Germinal center (tissue), 1 donor: ENCODE measurements at places on chromosomes 13 and 19.

DNA sequence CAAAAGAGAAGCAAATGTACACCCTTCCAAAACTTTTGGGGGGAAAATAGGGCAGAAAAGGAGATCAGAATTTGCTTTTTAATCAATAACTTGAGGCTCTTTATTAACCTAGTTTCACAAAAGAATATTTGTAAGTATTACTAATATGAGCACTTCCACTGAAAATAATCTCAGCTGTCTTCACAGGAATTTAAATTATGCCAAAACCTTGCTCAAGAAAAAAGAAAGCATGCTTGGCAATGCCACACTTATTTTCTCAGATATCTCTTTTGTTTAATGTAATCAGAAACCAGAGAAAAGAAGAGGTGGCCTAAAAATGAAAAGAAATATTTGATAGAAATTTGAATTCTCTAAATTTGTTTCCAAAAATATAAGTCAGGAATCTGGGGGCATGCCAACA, 234.9 kb upstream of the GPC6 start:
- no peak for DNase-seq

DNA sequence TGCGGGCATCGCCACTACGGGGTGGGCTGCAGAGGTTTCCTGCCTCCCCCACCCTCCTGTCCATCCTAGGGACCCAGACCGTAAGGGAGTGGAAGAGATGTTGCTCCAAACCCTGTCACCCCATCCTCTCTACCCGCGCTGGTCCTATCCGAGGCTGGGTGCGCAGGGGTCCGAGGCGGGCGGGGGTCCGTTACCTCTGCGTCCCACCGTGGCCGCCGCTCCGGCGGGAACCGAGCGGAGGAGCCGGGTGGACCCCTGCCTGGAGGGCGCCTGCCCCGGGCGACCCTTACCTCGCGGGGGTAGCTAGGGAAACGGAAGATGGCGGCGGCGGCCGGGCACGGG, at the start of gene DGKH:
Gene DGKH, plus strand, starts transcription at position 307 of the 342 bp plus-strand sequence. CDS start 126 bp downstream, outside the sequence.
- DNase-seq, result peak; percentile 8

GRCh38 chr13:52048516-52048915, 24.0 kb downstream of the UTP14C start:
- no peak for DNase-seq

GRCh38 chr13:70527599-70527998, 419.3 kb upstream of the KLHL1 start:
- DNase-seq, result no peak

- no peak for DNase-seq
Observed at GRCh38 chr13:86298725-86299124, 499.5 kb upstream of the SLITRK6 start.

- DNase-seq, result peak; percentile 65
Observed at GRCh38 chr19:18478545-18479311, 40.8 kb upstream of the ISYNA1 start.

GRCh38 chr13:20673715-20674114, 29.8 kb upstream of the IL17D start:
- DNase-seq, result no peak

GRCh38 chr13:31110617-31111016, 51.1 kb downstream of the HSPH1 start:
- no peak for DNase-seq

DNA sequence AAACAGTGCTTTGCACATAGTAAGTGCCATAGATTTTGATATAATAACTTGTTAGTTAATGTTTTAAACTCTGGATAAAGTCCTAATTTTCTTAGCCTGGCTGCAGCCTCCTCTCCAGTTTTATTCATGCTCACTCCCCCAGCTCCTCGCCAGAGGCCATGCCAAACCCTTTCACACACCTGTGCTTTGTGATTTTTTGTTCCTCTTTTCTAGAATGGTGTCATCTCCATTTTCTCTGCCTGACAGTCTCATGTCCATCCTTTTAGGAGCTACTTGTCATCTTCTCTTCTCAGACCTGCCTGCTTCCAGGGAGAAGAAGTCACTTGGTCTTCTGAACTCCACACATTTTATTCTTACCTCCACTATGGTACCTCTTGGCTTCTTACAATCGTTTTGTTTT, 55.8 kb upstream of the SPATA13 start:
- DNase-seq, result no peak

DNA sequence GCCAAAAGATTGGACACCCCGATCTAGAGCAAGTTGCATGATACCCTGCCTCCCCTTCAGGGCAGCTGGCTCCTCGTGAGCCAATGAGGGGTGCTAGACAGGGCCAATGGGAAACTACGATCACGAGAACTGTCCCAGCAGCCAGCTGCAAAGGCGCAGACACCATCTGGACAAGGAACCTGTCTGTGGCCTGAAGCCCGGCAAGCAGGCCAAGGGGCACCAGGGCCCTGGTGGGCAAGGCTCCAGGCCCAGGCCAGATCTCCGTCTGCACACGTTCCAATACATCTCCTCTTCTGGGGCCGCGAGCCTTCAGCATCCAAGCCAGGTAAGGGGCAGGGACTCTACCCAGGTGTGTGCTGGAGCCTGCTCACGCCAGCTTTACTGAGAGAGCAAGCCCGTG, 20.2 kb downstream of the MED26 start:
- DNase-seq, result no peak

- DNase-seq, result no peak
Observed at GRCh38 chr13:28805193-28805819, 14.8 kb upstream of the MTUS2 start.

GRCh38 chr19:48489608-48490216, 20.5 kb downstream of the CYTH2 start:
- DNase-seq, result peak; percentile 89

DNA sequence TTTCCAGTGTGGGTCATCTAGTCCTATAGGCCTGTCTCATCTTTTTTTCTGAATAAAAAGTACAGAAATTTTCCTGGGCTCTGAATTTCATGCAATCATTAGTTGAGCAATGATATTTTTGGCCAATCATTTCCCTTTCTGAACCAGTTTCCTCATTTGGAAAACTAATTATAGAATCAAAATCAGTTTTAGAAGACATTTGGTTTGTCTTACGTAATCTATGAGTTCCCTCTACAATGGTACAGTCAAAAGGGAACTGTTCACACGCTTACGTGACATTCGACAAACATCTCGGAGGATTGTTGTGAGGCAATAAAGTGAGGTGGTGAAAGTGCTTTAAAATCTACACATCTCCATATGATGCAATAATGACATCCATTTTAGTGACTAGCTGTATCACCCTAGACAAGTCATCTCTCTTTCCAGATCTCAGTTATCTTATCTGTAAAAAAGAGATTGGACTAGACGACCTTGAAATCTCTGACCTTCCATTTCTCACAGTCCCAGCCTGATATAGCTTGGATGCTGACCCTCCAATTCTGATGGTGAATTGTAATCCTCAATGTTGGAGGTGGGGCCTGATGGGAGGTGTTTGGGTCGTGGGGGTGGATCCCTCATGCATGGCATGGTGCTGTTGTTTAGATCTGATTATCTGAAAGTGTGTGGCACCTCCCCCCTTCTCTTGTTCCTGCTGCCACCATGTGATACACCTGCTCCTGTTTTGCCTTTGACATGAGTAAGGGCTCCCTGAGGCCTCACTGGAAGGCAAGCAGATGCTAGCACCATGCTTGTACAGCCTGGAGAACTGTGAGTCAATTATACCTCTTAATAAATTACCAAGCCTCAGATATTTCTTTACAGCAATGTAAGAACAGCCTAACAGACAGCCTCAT, 26.7 kb downstream of the FLT1 start:
- DNase-seq, result no peak

DNA sequence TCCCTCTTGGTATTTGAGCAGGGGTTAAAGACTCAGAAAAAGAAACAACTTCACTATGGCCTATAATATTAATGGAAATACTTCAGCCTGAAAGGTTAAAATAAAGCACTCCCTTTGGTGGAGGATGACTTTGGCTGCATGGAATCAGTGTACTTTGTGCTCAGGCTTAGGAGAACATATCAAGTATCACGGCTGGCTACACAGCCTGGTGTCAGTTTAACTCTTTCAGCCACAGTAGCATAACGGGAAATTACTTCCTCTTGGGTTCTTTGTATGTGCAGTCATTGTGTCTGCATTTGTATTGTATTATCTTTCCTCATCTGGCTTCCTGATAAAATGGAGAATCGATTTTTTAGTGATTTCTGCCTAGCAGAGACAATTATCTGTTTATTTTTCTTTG, 239.0 kb downstream of the GGACT start:
- DNase-seq, result no peak

- no peak for DNase-seq
Observed at GRCh38 chr13:46609052-46609451, 56.1 kb downstream of the LRCH1 start.

DNA sequence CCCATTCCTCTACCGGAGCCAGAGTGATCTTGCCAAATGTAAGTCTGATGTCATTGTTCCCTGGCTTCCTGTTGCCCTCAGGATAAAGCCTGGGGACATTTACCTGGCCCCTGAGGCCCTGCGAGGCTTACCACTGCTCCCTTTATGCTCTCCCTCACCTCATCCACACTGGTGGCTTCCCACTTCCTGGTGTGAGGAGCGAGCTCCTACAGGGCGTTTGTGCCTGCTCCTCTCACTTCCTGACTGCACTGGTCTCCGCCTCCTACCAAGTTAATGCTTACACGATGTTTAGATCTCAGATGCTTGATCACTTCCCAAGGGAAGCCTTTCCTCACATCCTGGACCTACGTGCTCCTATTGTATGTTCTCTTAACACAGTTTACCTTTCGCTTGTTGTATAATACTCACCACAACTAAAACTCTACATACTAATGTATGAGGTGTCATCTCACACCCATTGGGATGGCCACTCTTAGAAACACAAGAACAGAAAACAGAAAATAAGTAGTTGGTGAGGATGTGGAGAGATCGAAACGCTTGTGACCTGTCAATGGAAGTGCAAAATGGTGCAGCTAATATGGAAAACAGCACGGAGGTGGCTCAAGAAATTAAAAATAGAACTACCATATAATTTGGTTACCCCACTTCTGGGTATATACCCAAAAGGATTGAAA, 177.6 kb downstream of the SHISA2 start:
- no peak for DNase-seq

GRCh38 chr19:11151181-11151580, 4.4 kb downstream of the SPC24 start:
- no peak for DNase-seq

DNA sequence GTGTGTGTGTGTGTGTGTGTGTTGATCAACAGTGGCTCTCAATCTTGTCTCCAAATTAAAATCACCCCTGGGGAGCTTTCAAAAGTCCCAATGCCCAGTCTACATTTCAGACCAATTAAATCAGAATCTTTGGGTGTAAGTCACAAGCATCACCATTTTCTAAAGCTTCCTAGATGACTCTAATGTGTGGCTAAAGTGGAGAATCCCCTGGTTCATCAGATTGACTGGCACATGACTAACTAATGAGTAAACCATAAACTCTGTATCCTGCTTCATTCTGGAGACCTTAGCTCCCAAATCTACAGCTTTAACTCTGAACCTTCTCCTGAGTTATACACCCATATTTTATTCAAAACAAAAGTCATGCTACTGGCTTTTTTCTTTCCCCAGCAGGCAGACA, 131.3 kb downstream of the SUCLA2 start:
- DNase-seq, result no peak

DNA sequence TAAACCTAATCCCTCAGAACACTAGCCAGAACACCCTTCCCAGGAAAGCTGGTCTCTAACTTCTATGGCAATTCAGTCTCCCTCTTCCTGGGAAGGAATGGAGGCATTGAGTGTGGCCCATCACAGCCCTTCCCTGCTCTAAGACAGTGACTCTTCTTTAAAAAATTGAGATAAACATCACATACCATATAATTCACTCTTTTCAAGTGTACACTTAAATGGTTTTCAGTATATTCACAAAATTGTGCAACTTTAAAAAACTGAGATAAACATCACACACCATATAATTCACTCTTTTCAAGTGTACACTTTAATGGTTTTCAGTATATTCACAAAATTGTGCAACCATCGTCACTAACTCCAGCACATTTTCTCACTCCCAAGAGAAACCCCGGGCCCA, 116.5 kb downstream of the MIPEP start:
- DNase-seq, result no peak

GRCh38 chr19:10643968-10644259, 10.2 kb upstream of the ILF3 start:
- DNase-seq, result no peak

GRCh38 chr13:91302111-91302510, 45.4 kb upstream of the MIR17HG start:
- peak; percentile 35 for DNase-seq

DNA sequence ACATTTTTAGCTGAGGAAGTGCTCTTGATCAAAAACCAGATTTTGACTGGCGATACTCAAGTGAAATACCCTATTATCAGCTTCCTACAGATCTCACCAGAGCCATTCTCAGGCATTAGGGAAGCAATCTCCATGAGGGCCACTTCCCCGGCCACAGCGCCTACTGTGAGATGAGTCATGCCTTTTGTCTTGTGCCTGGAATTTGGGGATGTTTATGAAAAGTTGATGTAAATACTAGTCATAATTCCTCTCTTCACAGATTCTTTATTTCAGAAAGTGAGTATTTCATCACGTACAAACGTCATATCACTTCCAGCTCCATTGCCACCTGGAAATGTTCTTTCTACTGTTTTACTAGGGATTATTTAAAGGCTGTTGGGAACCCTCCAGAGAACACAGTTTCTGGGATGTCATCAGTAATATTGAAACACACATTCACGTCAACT, 25.3 kb upstream of the SLC46A3 start:
- DNase-seq, result no peak

GRCh38 chr19:4972509-4973230, 3.8 kb downstream of the KDM4B start:
- DNase-seq, result no peak

DNA sequence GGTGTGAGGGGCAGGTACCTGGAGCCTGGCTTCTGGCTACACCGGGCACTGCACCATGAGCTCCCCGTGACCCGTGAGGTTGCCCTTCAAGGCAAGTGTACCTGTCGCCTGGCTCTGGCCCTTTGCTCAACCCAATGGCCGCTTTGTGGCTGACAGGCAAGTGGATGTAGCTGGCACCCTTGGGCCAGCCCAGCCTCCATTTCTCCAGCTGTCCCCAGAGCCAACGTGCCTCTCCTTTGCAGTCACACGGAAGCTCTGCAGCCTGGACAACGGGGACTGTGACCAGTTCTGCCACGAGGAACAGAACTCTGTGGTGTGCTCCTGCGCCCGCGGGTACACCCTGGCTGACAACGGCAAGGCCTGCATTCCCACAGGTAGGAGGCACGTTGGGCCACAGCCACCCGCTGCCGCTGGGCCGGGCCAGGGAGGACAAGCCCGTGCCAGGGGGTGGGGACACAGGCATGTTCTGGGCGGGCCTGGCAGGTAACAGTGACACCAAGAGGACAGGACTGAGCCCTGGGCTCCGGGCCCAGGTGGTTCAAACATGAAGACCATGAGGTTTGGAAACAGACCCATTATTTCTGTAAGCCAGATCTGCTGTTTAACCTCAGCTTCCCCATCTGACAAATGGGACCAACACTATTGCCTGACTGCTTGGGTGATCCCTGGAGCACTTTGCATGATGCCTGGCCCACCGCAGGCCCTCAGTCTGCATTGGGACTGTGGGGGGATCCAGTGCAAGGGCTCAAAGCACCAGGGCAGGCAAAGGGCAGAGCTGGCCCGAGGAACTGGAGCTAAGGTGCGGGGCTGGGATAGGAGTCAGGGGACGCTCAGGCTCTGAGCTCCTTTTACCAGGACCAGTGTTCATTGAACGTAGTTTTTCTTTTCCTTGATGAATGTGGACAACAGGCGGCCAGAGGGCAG, 17.5 kb upstream of the PROZ start:
- DNase-seq, result no peak
